ENCODE measurements at places on chromosomes 2 and 18.

GRCh38 chr18:24446953-24447538 is 13.4 kb upstream of the HRH4 start:
- no peak for DNase-seq

GRCh38 chr2:66995636-66996035 is 401.5 kb upstream of the ETAA1 start:
- DNase-seq: no peak

- no peak for DNase-seq
These were observed 33.0 kb downstream of the INPP5D start for GRCh38 chr2:233093166-233093448.

DNA sequence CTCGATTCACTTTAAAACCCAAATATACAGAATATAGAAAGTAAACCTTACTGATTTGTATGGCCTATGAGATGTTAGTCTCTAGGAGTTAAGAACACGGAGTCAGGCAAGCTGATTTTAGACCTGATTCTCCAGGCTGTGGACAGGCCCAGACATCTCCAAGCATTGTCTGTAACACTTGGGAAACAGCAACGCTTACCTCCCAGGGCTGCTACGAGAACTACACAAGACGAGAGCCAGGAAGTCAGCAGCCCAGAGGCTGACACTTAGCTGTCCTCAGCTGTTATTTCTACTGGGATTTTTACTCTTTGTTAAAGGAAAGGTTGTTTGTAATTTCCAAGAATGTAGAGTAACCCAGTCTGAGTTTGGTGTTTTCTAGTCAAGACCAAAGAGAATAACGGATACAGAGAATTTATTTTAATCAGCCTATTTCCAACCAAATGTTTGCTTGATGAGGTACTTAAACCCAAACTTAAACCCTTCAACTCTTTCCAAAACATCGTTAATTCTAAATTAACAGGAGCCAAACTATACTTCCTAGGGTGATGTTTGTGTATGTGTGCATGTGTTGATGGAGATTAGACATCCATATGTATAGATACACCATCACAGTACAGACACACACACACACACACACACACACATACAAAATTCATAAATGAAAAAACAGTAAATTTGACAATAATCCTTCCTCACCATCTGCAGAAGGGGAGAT is 123.4 kb downstream of the LAMA1 start:
- no peak for DNase-seq

- no peak for DNase-seq
These were observed 382.8 kb downstream of the GPD2 start for GRCh38 chr2:156818944-156819343.

- no peak for DNase-seq
These were observed at the start of gene TWIST2 for GRCh38 chr2:238847841-238848690. Gene TWIST2 (plus strand): TSS chr2:238848085. CDS start chr2:238848216, 131 bp downstream.

DNA sequence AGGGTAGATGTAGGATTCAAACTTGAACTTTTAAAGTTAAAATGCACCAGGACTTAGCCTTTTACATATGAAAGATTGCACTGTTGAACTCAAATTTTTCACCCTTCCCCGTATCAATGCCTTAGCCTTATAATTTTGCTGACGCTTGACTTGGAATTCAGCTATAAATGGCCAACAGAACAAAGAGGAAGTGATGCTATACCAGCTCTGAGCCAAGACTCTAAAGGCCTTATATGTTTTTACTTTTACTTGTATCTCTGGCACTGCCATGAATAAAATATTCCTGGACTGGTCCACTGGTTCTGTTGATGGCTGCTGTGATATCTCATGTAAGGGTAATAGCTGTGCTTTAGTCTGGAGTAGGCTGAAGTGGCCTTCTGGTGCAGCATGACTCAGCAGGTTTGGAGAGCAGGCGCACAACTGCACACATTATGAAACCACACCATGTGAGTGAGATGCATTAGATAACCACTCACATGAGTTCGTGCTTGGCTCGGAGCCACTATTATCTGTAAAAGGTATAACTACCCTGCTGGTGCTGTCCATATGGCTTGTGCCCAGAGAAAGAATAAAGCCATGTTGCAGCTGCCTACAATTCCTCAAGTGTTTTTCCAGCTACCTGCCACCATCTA is 8.4 kb upstream of the IER3IP1 start:
- DNase-seq: no peak

GRCh38 chr2:186485576-186485870 is 537 bp upstream of the ZC3H15 start:
- DNase-seq: no peak

GRCh38 chr2:230908092-230908594 is 16.9 kb downstream of the GPR55 start:
- DNase-seq: no peak

DNA sequence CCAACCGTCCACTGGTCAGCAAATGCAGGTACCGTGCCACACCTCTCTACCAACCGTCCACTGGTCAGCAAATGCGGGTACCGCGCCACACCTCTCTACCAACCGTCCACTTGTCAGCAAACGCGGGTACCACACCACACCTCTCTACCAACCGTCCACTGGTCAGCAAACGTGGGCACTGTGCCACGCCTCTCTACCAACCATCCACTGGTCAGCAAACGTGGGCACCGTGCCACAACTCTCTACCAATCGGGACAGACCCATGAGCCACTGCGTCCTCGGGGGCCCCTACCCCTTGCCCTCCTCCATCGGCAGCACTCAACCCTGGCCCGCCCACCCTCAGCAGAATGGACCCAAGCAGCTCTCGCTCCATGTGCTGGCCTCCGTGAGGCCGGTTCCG is 226.4 kb upstream of the SALL3 start:
- no peak for DNase-seq

DNA sequence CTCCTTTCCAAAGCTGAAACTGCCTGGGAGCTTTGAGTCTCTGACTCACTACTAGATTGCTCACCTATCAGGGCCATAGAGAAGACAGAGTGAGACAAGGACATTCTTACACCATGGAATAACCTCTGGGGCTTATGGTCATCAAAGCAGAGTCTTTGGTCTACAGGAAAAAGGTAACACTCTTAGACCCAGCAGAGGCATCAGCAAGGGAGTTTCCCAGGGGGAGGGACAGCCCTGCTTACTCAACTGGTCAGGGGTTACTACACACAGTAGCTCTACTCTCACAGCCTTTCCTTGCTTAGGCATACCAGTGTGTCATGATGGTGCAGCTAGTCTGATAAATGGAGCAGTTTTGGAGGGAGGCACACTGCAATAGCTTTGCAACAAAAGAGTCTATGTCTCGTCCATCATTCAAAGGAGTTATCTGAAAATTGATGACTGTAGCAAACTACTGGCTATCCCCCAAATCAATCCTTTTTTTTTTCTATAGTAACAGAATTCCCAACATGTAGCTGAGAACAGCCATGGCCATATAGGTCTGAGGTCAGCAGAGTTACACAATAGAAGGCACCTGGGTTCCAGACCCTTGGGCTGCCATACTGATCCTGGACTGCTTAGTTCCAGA is 22.4 kb upstream of the CD28 start:
- no peak for DNase-seq

- no peak for DNase-seq
These were observed 85.1 kb downstream of the ARL4C start for GRCh38 chr2:234411793-234412192.

DNA sequence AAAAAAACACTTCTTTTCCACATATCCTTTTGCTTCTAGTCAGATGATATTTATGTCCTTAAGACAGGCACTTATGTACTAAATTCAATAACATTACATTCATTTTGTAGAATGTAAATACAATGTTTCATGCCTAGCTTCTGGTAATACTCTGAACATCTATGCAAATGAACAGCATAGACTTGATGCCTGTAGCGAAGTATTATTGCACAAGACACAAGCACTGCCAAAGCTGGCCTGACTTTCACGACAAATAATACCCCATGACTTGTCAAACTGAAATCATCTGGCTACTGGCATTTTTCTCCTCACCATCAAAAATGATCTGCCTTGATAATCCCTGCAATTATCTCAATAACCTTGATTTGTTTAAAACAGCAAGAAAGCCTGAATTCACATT is 101.3 kb downstream of the L3MBTL4 start:
- no peak for DNase-seq

DNA sequence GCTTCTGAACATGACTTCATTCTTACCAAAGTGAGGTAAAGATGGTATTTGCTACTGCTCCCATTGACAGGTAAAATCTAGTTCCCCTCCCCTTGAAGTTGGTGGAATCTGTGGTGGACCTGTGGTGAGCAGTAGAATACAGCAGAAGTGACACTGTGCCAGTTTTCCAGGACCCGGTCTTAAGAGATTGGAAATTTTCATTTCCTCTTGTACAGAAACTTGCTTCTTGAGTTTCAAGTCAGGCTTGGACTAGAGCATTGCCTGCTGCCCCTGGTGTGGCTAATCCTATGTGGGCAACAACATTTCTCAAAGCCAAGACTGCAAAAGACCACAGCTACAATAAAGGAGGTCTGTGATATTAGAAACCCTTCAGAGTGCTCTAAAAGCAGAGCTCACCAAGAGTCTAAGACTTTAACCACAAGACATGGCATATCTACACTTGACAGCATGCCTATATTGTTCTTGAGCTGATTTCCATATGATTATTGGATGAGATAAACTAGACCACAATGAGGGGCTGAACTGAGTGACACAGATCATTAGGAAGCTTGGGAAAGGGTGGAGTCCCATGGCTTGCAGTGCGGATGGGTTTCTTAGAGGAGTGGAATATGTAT is 458.1 kb downstream of the BCL11A start:
- DNase-seq: no peak

- peak; percentile 3 for DNase-seq
These were observed 443 bp downstream of the CPSF3 start for GRCh38 chr2:9423922-9424272.

DNA sequence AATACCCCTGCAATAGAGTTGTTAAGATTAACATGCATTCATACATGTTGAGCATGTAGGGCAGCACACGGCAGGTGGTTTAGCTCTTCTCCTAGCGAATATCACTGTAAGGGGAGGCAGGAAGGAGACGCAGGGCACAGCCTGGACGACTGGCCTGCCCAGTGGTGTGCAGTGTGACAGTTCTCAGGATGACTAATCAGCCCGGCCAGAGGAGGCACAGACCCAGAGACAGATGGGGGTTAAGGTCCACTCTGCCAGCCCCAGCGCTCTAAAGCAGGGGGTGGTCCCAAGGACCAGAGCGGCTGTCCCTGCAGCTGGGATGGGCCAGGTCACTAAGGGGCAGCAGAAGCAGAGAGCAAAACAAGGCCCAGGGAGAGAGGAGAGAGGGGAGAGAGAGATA is 63.7 kb downstream of the RNF152 start:
- no peak for DNase-seq

- DNase-seq: no peak
These were observed 7.7 kb downstream of the CYP1B1 start for GRCh38 chr2:38068234-38068633.

DNA sequence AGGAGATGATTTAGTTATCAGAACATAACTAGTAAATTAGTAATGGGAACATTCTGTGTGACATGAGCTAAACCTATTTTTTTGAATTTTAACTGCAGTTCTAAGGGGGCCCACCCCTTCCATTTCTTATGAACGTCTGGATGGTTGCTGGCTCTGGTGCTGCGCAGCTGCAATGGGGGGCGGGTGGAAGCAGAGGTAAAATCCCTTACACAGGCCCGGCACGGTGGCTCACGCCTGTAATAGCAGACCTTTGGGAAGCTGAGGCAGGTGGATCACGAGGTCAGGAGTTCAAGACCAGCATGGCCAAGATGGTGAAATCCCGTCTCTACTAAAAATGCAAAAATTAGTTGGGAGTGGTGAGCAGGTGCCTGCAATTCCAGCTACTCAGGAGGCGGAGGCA is 151.5 kb downstream of the GALR1 start:
- DNase-seq: no peak

GRCh38 chr2:197073701-197074433 is 147.4 kb upstream of the PGAP1 start:
- no peak for DNase-seq

DNA sequence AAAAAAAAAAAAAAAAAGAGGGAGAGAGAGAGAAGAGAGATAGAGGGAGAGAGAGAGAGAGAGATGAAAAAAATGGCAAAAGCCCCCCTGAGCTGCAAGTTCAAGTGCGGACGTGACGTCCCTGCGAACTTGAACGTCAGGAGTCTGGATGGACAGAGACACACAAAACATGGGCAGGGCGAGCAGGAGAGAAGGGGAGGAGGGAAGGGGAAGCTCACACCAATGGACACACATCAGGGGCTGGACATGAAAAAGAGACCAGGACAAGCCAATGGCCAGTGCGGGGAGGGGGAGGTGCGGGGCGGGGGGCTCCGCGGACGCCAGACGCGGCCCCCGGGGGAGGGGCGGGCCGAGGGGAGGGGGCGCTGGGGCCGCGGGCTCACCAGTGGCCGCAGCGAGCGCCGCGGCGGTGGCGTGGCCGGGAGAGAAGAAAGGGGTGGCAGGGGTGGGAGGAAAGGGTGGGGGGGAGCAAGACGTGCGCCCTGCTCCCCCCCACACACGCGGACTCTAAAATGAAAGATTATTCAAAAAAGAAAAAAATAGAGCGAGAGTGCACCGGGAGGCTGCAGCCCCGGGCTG is at the start of gene BCL11A:
TSS of gene BCL11A (minus strand) at position 160 of the 579 bp plus-strand sequence. CDS start 384 bp downstream, outside the sequence.
- no peak for DNase-seq

GRCh38 chr2:26630669-26631360 is 10.4 kb downstream of the CIB4 start:
- no peak for DNase-seq

GRCh38 chr2:204282525-204282924 is 262.8 kb upstream of the PARD3B start:
- no peak for DNase-seq

GRCh38 chr2:213119061-213119809 is 32.2 kb downstream of the IKZF2 start:
- no peak for DNase-seq

GRCh38 chr2:66872081-66872985 is 437.4 kb downstream of the MEIS1 start:
- no peak for DNase-seq

DNA sequence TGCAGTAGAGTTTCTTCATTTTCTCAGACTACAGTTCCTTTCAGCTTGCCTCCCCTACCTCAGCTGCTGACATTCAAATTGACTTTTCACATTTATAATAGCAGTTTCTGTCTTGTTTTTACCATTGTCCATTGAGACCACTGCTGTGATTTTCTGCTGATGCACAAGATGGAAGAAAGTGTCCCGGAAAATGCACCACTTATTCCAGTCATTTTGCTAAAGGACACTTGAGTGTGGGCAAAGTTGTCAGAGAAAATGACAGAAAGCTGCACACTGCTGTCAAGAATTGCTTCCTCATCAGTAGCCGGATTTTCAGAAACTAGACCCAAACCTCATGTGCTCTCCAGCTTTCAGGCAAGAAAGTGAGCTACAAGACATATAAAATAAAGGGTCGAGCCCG is 546.2 kb upstream of the SETBP1 start:
- DNase-seq: no peak

- DNase-seq: no peak
These were observed 1432.2 kb upstream of the ACVR2A start for GRCh38 chr2:146412625-146413024.

All from activated T-cell treated with anti-CD3 and anti-CD28 coated beads for 4 hours (primary cell).